ENCODE measurements at places on chromosomes 12 and 14.

DNA sequence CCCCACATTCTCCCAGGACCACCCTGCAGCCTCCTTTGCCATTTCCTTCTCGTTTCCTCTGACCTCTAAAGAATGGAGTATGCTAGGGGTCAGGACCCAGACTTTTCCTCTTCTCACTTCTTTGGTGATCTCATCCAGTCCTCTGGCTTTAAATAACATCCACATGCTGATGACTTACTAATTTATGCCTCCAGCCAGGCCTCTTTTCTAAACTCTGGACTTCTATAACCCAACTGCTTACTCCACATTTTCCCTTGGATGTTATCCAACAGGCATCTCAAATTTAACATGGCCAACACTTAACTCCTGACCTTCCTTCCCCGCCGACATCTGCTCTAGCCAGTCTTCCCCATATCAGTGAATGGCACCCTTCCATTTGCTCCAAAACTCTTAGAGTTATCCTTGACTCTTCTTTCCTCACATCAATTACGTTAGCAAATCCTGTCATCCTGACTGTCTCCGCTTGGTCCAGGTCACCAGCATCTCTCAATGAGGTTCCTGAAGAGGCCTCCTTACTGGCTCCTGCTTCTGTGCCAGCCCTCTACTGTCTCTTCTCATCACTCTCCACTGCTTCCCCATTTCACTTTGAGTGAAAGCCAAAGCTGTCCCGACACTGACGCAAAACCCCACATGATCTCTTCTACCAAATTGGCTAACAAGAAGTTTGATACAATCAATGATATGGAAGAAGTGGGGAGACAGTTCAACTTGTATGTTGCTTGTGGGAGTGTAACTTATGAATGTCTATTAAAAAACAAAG is 42.7 kb downstream of the TMBIM6 start:
- no peak for DNase-seq

DNA sequence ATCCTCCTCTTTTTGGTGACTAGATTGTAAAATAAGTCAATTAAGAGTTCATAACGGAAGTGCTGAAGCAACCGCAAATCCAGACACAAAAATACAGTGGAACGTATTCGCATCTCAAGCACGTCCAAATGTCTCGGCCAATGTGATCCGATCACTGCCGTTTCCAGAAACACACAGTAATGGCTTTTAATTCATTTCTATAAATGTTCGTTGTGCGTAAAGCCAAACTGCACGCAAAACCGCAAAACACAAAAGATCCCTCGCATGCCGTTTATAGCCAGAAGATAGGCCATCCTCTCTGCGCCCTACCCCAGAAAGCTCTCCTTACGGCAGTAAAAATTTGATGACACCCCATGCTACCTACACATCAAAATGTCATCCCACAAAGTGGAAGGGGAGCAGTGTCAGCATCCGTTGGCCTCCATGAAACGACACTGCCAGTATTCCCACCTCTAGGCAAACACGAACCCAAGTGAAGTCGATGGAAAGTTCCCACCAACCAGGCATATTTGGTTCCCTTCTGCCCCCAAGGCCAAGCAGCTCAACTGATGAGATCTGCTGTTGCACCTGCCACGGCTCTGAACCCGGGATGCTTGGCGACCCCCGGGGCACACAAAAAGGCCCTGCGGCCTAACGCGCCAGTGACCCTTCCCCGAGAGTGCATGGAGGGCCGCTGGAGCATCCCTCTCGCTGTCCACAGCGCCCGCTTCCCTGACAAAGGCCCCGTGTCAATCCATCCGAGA is 1.4 kb downstream of the HECTD4 start:
- no peak for DNase-seq

DNA sequence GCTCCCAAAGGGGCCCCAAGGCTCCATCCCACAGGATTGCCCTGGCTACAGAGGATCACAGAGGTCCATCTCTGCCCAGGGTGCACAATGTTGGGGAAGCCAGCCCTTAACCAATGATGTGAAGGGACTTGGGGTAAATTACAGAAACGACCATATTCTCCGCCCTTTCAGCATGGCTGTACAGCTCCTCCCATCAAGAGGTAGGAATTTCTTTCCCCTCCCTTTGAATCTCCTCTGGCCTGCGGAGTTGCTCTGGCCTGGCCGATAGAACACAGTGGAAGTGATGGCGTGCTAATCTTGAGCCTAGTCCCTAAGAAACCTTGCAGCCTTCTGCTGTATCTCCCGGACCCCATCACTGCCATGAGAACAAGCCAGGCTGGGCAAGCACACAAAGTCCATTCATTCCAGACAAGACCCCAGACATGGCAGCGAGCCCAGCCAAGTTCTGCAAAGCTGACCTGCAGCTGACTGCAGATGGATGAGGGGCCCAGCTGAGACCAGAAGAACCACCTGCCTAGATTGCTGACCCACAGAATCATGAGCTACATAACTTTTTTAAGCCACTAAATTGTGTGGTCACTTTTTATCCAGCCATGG is 6.9 kb upstream of the IFI27 start:
- DNase-seq: no peak

- no peak for DNase-seq
Observed at GRCh38 chr12:13915096-13915495, 66.3 kb downstream of the GRIN2B start.

GRCh38 chr14:103518422-103519042 is 4.1 kb downstream of the CKB start:
- DNase-seq: peak; percentile 97

- DNase-seq: no peak
Observed at GRCh38 chr12:59820594-59821011, 224.8 kb downstream of the SLC16A7 start.

DNA sequence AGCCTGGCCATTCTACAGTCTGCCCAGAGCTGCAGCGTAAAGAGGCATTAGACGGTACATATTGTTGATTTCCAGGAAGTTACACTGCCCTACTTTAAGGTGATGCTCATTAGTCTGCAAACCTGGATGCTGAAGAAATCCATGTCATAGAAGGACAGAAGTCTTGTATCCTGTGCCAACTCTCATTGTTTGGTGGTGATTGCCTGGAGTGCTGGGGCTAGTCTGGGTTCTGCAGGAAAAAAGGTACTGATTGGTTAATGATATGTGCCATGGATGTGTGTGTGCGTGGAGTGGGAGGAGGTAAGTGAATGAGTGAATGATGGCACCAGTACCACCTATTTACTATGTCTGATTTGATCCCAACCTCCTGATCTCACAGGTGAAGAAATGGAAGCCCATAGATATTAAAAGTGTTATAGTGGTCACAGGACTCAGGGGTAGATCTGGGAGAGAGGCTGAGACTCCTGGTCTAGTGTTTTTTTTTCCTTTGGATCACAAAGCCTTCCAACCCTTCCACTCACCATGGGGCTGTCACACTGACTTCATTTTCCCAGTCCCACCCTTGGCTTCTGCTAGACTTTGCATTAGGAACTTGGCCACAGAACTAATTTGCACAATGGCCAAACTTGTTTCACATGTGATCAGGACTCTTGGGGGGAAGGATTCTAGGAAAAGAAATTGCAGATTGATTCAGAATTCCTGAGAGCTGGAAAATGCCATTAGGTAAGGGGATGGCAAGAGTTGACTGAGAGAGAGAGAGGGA is 96.1 kb downstream of the TMX1 start:
- no peak for DNase-seq

GRCh38 chr12:124653169-124653931 is 85.9 kb upstream of the NCOR2 start:
- DNase-seq: no peak

DNA sequence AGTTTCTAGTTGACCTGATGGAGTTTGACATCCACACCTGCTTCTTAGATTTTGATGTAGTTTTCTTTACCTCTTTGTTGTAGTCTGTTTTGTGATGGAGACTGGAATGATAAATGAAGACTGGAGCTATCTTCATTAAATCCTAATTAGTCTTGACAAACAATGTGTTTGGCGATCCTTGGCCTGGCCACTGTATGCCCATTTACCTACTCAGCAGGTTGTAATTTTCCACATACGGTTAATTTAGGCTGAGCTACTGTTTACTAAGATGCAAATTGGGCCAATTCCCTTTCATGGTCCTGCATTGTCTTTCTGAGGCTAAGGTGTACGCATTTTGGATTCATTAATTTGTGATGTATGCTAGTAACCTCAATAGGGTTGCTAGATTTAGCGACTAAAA is at the start of gene TAS2R7:
Gene TAS2R7, minus strand, starts transcription at position 41 of the 400 bp plus-strand sequence. CDS start 57 bp downstream, outside the sequence.
- no peak for DNase-seq

GRCh38 chr12:64798165-64798564 is 26.3 kb upstream of the TBC1D30 start:
- no peak for DNase-seq

DNA sequence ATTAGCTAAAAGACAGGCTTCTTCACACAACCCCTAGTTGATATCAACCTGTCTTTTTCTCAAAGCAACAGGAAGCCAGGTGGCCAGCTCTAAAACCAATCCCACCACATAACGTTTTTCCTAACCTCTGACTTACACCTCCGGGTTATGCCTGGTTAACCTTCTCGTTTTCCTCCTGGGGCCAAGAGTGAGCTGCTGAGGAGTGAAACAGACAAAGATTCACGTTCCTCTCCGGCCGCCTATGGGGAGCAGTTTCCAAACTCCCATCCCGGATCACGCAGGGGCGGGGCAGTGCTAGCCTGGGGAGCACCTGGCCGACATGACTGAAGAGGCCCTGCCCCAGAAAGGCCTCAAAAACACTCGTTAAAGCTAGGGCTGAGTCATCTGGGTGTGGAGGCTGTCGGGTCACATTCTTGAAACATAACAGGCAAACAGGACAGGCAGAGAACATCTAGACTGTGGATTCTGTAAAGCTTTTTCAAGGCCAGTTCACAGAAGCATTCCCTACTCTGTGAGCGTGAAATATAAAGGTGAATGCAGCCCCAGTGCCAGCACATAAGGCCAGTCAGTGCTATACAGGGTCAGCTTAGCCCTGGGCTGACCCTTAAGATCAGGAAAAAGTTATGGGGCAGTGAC is 25.9 kb upstream of the LGALS3 start:
- peak; percentile 74 for DNase-seq

GRCh38 chr12:50220363-50220995 is 53.3 kb upstream of the CERS5 start:
- no peak for DNase-seq

GRCh38 chr12:66602483-66603143 is 76.3 kb downstream of the GRIP1 start:
- DNase-seq: no peak

DNA sequence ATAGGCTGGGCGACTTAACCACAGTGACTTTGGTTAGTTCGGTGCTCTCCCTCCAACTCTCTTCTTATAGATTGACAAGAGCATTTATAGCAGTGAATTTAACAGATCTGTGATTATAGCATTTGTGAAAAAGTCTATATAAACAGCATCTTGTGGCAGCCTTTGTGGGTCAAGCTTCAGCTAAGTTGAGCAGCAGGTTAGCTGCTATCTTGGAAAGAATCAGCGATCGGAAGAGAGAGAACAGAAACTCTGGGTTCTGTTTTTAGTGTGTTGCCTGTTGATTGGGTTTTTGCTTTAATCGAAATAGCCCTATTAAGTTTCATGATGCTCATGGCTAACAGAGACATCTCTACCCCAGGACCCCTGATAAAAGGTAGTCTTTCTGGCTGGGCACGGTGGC is 20.2 kb downstream of the EVL start:
- DNase-seq: no peak

DNA sequence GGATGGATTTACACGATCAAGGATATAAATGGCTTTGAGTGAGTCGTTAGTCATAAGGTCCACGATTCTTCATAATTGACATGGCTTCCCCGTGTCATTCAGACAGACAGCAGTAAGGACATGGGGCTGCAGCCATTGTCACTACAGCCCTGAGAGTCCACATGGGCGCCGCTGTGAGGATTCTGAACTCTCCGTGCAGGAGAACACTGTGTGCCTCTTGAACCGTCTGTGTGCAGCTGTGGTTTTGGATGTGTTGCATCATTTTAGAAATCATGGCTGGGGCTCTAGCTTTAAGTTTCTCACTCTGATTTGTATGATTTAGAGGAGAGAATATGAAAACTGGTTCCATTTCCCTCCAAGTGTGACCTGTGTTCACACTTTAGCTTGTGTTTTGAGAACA is 47.2 kb downstream of the NPAS3 start:
- no peak for DNase-seq

GRCh38 chr14:64233531-64234190 is 60.5 kb downstream of the ESR2 start:
- DNase-seq: no peak

GRCh38 chr14:64407329-64407728 is 19.2 kb downstream of the MTHFD1 start:
- no peak for DNase-seq

GRCh38 chr14:83260751-83261150 is 1727.1 kb upstream of the SEL1L start:
- DNase-seq: no peak

DNA sequence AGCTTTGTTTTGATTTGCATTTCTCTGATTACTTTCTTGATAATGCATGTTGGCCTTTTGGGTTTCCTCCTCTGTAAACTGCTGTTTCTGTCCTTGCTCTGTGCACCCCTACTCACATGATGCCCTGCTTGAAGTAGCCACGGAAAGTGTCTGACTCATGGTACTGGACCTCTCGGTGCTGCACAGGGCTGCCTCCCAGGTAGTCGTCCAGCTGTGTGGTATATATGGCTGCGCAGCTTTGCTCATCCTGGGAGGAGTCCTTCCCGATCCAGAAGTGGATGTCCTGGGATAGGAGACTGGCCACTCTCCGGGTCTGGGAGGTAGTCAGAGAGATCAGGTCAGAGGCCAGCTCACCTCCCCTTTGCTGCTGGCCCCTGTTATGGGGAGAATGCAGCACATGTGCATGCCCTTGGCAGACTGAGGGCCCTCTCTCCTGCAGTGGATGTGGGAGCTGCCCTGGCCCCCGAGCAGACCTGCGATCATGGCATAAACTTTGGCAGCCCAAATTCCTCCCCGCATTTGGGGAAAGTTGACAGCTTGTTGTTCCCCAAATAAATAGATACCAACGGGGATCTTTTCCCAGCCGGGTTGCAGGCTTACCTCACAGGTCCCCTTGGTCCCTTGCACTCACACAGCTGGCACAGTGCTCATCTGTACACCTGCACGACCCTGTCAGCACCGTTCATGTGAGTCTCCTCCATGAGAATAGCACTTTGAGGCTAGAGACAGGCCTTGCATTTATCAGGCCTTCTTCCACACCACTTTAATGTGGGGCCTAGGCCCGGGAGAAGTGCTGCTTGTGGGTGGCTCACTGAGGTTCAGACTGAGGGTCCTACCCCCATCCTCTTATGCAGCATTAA is 5.2 kb downstream of the AVIL start:
- no peak for DNase-seq

GRCh38 chr12:89280833-89281538 is 71.3 kb downstream of the DUSP6 start:
- no peak for DNase-seq

DNA sequence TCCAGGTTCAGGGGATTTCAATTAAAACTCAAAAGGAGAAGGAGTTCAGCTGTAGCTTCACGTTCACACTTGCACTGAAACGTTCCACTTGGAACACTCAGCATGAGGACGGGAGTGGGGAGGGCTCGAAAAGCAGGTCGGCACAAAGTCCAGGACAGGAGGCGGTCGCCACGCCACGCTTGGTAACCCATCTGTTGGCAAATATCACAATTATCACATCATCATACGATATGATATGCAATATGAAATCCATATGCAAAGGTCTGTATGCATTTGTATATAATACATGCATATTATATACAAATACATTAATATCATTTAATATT is 17.2 kb downstream of the ADGRD1 start:
- DNase-seq: no peak
